ENCODE measurements at places on chromosomes 12 and 14.

- no peak for DNase-seq
Observed at GRCh38 chr14:101960225-101960624, 4.1 kb upstream of the DYNC1H1 start.

GRCh38 chr12:125330645-125331341 is 265.6 kb downstream of the AACS start:
- DNase-seq: peak; percentile 11

DNA sequence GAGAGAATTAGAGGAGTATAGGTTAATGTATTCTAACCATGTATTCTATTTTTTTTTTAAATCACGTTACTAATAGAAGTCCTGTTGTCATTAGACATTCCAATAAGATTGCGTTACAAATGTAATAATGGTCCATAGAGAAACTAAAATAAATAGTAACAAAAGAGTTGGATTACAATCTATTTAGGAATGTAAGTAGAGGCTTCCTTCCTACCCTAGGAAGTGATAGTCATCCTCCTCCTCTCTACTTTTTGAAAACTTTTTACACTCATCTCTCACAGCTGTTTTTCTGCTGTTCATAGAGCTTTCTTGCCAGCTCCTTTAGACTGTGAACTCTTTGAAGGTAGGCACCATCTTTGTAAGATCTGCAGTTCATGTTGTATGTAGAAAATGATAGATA is 23.6 kb downstream of the TRHDE start:
- no peak for DNase-seq

- no peak for DNase-seq
Observed at GRCh38 chr12:122322501-122322900, 56.2 kb upstream of the VPS33A start.

- no peak for DNase-seq
Observed at GRCh38 chr14:77270361-77271112, 469 bp downstream of the NGB start.

- no peak for DNase-seq
Observed at GRCh38 chr12:112543751-112544150, 125.0 kb downstream of the PTPN11 start.

DNA sequence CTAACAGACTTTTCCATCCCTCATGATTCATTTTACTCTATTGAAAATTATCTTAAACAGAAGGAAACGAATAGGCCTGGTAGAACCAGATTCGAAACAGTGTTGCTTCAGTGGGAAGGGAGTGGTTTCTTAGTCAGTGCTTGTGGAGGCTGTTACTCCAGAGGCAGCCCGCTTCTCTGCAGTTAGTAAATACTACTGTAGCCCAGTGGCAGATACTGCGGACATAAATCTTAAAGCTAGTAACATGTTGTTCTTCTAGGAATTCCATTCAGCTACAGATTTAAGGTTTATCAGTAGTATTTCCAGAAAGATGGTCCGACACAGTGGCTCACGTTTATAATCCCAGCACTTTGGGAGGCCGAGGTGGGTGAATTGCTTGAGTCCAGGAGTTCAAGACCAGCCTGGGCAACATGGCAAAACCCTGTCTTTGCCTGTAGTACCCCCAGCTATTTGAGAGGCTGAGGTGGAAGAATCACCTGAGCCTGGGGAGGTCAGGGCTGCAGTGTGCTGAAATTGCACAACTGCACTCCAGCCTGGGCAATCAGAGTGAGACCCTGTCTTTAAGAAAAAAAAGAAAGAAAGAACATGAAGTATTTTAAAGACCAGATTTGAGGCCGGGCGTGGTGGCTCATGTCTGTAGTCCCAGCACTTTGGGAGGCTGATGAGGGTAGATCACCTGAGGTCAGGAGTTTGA is 45.9 kb downstream of the DIP2B start:
- no peak for DNase-seq

All from stimulated activated CD4-positive, alpha-beta T cell treated with anti-CD3 and anti-CD28 coated beads, TNF-alpha, amount 100 ng/mL, for 4 hours (primary cell).